ENCODE measurements at places on chromosomes 4 and X. TPM values are rescaled to one million over a fixed set of nuclear protein-coding genes. Genes with fewer than 3 reads are reported as not detected.

- DNase-seq = no peak
Measured at GRCh38 chrX:103878466-103879122, 46.5 kb upstream of the RAB9B start.

DNA sequence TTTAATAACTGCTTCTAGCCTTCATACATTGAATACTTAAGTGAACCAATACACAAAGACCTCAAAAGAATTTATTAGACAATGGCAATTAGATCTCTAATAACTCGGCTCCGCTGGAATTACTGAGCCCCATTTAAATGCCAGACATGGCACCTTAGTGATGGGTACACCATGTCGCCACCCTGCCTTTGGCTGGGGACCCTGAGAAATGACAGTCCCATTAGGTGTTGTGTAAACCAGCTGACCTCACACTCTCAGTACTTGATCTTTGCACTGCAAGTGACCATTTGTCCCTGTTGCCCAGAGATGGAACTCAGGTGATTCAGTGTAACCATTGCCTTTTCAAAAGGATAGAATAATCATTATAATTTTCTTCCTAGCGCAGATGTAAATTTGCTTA is 144.6 kb upstream of the SMARCAD1 start:
- no peak for DNase-seq

GRCh38 chrX:70921709-70922352 is 9.1 kb downstream of the SLC7A3 start:
- DNase-seq = no peak

- DNase-seq = no peak
Measured at GRCh38 chr4:83281307-83281706, 3.3 kb downstream of the COQ2 start.

Gene PCSK1N
- 4.4 TPM for total RNA-seq

Gene SYN1
- total RNA-seq = 0.17 TPM
